Stomach (tissue), 19 donors: ENCODE measurements at places on chromosomes 16 and 17. TPM values are rescaled to one million over a fixed set of nuclear protein-coding genes. Genes with fewer than 3 reads are reported as not detected.

The SCNN1G gene
- total RNA-seq = 3.2 TPM

The SEC14L5 gene
- total RNA-seq = 0.43 TPM

The FBXO39 gene
- 0.73 TPM for total RNA-seq

The HCRT gene
- total RNA-seq = not detected

The KRTAP9-6 gene
- total RNA-seq = not detected

The C16orf46 gene
- total RNA-seq = 0.73 TPM

The MT1H gene
- not detected for total RNA-seq

DNA sequence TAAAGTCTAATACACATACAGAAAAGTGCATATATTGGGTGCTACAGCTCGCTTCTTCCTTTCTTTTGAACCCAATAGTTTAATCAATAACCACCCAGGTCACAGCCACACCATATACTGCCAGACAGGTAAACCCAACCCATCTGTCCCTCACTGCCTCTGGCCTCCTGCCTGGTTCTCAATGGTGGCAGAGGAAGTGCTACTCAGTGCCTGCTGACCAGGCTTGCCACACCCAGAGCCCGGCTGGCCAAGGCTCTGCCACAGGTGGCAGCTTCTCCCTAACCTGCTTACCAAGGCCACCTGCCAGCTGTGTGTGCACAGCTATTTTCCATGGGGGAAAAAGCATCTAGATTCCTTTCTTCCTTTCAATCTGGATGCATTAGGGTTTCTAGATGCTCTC, 584 bp downstream of the PMP22 start:
- peak; percentile 37 for DNase-seq
- H3K4me3 ChIP-seq = peak overlapping the region; percentile 60
- H3K36me3 ChIP-seq = no peaks in the 10 kb centered on the region
- H3K4me1 ChIP-seq = peaks cover 60% of the 10 kb centered on the region
- peaks cover 25% of the 10 kb centered on the region for H3K27me3 ChIP-seq
- H3K27ac ChIP-seq = no peak overlapping the region

DNA sequence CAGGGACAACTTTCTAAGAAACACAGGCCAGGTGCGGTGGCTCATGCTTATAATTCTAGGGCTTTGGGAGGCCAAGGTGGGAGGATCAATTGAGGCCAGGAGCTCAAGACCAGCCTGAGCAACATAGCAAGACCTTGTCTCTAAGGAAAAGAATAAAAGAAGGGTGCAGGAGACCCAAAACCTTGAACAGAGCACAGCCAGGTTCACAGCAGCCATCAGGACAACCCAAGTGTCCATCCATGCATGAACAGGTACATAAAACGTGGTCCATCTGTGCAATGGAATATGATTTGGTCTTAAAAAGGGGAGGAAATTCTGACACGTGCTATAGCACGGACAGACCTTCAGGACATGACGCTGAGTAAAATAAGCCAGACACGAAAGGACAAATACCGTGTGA, 91.0 kb downstream of the PGS1 start:
- H3K27ac ChIP-seq = no peak overlapping the region
- DNase-seq = no peak
- no peaks in the 10 kb centered on the region for H3K27me3 ChIP-seq

- no peak for DNase-seq
- H3K27ac ChIP-seq = no peak overlapping the region
- no peak overlapping the region for H3K4me3 ChIP-seq
- no peaks in the 10 kb centered on the region for H3K27me3 ChIP-seq
- H3K4me1 ChIP-seq = peaks cover 29% of the 10 kb centered on the region
Measured at GRCh38 chr16:68281368-68282063, 17.2 kb downstream of the SLC7A6 start.

DNA sequence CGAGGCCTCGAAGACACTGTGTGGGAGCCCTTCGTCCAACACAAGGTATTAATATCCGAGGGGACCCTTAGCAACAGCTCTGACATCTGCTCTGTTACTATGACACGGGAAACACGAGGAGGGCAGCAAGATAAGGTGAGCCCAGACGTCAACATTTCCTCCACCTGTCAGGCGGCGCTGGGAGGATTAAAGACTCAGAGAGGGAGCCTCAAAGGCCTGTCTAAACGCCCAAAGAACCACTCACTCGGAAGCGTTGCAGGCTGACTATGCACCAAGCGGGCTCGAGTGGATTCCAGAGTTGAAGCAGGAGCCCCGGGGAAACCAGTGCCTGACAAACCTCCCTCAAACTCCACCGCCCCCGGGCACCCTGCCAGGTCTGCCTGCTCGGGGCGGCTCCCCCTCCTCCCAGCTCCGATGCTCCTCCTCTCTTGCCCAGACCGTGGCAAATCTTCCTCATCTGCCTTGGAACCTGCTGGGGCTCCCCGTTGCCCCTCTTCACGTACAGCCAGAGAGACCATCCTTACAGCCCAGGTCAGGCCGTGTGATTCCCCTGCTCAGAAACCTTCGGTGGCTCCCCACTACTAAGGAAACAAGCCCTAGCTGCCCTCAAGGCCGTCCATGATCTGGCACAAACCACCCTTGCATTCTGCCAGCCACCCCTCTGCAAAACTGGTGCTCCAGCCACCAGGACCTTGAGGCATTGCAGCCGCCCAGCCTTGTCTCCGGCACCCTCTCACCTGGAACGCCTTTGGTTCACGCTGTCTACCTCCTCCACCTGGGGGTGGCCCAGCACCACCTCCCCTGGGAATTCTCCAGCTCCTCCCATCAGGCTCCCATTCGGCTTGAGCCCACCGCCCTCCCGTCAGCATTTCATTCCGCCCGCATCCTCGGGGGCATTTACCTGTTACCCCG, 16.2 kb downstream of the RPH3AL start:
- H3K4me3 ChIP-seq = peak overlapping the region; percentile 38
- H3K36me3 ChIP-seq = no peaks in the 10 kb centered on the region
- no peaks in the 10 kb centered on the region for H3K27me3 ChIP-seq
- DNase-seq = peak; percentile 81
- peaks cover 24% of the 10 kb centered on the region for H3K4me1 ChIP-seq
- peak overlapping the region; percentile 21 for H3K27ac ChIP-seq

- peaks cover 50% of the 10 kb centered on the region for H3K36me3 ChIP-seq
- H3K27ac ChIP-seq = no peak overlapping the region
- no peak overlapping the region for H3K4me3 ChIP-seq
- DNase-seq = no peak
- no peaks in the 10 kb centered on the region for H3K27me3 ChIP-seq
Measured at GRCh38 chr17:80930335-80931279, 61.0 kb upstream of the CHMP6 start.

DNA sequence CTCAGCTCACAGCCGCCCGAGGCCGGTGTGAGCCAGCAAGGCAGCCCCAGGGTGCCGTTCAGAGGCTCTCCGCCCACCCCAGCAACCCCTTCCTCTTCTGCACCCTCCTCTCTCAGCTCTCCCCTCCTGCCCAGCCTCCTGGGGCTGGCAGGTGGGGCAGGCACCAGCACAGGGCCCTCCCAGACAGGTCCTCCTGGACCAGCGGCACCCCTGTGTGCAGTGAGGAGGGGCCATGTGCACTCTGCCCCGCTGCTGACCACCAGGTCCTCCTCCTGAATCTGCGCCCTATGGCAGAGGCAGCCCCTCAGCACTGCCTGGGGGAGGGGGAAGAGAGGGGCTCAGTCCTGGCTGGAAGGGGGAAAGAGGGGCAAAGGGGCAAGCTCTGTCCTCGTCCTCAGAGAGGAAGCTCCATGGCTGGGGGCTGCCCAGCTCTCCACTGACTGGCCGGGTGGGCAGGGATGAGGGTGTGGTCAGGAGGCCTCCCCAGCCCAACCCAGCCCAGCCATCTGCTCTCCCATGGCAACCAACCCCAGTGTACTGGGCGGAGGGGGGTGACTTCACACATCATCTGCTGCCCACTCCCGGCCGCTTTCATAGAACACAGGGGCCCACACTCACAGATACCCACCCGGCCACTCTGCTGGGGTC, 5.4 kb upstream of the BCAR1 start:
- peaks cover 68% of the 10 kb centered on the region for H3K4me1 ChIP-seq
- no peaks in the 10 kb centered on the region for H3K36me3 ChIP-seq
- no peaks in the 10 kb centered on the region for H3K27me3 ChIP-seq
- H3K4me3 ChIP-seq = peak overlapping the region; percentile 28
- peak overlapping the region; percentile 59 for H3K27ac ChIP-seq
- peak; percentile 32 for DNase-seq

GRCh38 chr17:5592382-5592781, 8.1 kb upstream of the NLRP1 start:
- H3K27ac ChIP-seq = no peak overlapping the region
- no peaks in the 10 kb centered on the region for H3K36me3 ChIP-seq
- no peaks in the 10 kb centered on the region for H3K4me1 ChIP-seq
- no peak overlapping the region for H3K4me3 ChIP-seq

- H3K36me3 ChIP-seq = peaks cover 100% of the 10 kb centered on the region
- no peak overlapping the region for H3K4me3 ChIP-seq
- peak; percentile 65 for DNase-seq
- peaks cover 7% of the 10 kb centered on the region for H3K4me1 ChIP-seq
- H3K27ac ChIP-seq = no peak overlapping the region
Measured at GRCh38 chr16:8905168-8905762, 23.1 kb downstream of the LITAFD start.

DNA sequence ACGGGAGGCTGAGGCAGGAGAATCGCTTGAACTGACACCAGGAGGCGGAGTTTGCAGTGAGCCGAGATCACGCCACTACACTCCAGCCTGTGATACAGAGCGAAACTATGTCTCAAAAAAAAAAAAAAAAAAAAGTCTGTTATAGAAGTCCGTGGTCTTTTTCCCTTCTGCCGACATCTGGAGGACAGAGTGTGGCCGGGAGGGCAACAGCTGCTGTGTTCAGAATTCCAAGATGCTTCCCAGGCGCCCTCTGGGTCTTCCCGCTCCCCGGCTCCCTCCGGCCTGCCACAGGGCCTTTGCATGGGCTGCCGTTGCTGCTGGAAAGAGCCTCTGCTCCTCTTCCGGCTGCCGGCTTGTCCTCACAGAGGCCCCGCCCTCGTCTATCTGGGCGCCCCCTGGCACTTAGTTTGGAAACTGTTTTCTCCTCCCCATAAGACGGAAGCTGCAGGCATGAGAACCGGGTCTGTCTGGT, 2.4 kb upstream of the CACNA1H start:
- no peak overlapping the region for H3K4me3 ChIP-seq
- DNase-seq = no peak
- H3K27ac ChIP-seq = no peak overlapping the region
- no peaks in the 10 kb centered on the region for H3K36me3 ChIP-seq
- H3K4me1 ChIP-seq = peaks cover 22% of the 10 kb centered on the region

GRCh38 chr16:80665356-80665755, 124.6 kb downstream of the DYNLRB2 start:
- no peak overlapping the region for H3K27ac ChIP-seq
- no peaks in the 10 kb centered on the region for H3K27me3 ChIP-seq
- no peaks in the 10 kb centered on the region for H3K4me1 ChIP-seq
- no peaks in the 10 kb centered on the region for H3K36me3 ChIP-seq

DNA sequence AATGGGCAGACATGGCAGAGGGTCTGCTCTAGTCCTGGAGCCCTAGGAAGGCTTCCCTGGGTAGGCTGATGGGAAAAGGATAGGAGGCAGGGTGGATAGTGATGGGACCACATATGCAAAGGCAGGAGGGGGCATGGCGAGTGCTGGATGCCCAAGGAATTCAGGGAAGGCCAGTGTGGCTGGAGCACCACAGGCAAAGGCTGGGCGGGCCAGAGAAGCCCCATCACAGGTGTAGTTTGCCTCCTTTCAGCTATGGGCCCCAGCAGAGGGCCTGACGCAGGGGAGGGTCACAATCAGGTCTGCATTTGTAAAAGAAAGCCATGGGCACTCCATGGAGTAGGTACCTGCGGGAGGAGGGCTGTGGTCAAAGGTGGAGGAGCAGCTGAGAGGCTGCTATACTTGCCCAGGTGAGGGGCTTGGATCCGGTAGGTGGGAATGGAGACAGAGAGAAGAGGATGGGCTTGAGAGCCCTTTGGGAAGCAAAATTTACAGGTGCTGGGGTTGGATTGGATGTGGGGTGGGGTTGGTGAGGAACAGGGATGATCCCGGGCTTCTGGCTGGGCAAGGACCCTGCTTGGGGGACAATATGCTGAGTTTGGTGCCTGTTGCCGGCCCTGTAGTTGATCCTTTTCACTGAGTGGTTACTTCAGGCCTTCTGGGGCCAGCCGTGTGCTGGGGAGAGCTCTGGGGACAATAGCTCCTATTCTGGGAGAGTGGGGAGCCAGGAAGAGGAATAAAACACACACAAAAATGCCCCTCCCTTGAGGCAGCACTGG, 6.5 kb upstream of the COL1A1 start:
- DNase-seq = no peak
- H3K27ac ChIP-seq = peak overlapping the region; percentile 93
- peaks cover 58% of the 10 kb centered on the region for H3K27me3 ChIP-seq

GRCh38 chr17:83199500-83200201, 120.2 kb downstream of the METRNL start:
- peaks cover 79% of the 10 kb centered on the region for H3K4me1 ChIP-seq
- no peaks in the 10 kb centered on the region for H3K36me3 ChIP-seq

GRCh38 chr16:68778551-68779231, 41.6 kb downstream of the CDH1 start:
- no peak overlapping the region for H3K4me3 ChIP-seq
- DNase-seq = peak; percentile 73
- no peaks in the 10 kb centered on the region for H3K27me3 ChIP-seq
- no peaks in the 10 kb centered on the region for H3K36me3 ChIP-seq
- peaks cover 56% of the 10 kb centered on the region for H3K4me1 ChIP-seq
- peak overlapping the region; percentile 80 for H3K27ac ChIP-seq

GRCh38 chr16:80803339-80804055, 901 bp downstream of the CDYL2 start:
- DNase-seq = peak; percentile 65
- H3K27ac ChIP-seq = peak overlapping the region; percentile 52
- no peaks in the 10 kb centered on the region for H3K27me3 ChIP-seq
- H3K36me3 ChIP-seq = no peaks in the 10 kb centered on the region

DNA sequence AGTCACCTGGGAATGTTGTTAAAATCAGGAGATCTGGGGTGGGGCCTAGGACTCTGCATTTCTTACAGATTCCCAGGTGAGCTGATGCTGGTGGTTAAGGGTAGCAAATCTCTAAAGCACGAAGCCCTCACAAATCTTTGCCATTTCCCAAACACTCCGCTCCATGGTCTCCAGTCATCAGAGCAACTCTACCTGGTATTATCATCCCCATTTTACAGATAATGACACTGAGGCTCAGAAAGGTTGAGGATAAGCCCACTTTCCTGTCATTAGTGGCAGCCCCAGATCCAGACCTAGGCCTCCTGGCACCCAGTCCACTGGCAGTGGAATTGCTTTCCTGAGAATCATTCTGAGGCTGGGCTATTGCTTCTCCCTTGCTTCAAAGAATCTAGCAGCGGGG, 8.7 kb downstream of the SLC46A1 start:
- no peaks in the 10 kb centered on the region for H3K27me3 ChIP-seq
- no peaks in the 10 kb centered on the region for H3K4me1 ChIP-seq
- H3K36me3 ChIP-seq = peaks cover 98% of the 10 kb centered on the region
- H3K4me3 ChIP-seq = no peak overlapping the region

DNA sequence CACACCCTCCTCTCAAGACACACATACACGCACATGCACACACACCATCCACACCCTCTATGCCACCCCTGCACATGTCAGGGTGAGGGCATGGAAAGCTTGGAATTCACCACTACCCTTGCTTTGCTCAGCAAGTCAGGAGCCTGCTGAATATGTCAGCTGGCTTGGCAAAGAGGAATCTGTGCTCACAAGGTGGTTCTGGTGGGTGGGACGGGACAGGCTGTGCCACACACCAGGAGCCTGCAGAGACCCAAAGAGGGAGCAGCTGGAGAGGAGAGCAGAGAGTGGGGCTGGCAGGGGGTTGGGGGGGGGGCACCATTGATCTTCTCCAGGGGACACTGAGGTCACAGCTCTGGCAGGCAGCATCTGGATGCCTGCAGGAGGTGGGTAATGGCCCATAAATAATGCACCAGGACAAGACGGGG, 48.7 kb upstream of the NDRG4 start:
- no peak overlapping the region for H3K27ac ChIP-seq
- H3K36me3 ChIP-seq = no peaks in the 10 kb centered on the region
- H3K27me3 ChIP-seq = peaks cover 15% of the 10 kb centered on the region
- no peak overlapping the region for H3K4me3 ChIP-seq
- no peaks in the 10 kb centered on the region for H3K4me1 ChIP-seq
